ENCODE measurements at places on chromosomes 2 and 18.
A peak's percentile ranks its signal among the peaks of the same experiment; 100 is the strongest.

DNA sequence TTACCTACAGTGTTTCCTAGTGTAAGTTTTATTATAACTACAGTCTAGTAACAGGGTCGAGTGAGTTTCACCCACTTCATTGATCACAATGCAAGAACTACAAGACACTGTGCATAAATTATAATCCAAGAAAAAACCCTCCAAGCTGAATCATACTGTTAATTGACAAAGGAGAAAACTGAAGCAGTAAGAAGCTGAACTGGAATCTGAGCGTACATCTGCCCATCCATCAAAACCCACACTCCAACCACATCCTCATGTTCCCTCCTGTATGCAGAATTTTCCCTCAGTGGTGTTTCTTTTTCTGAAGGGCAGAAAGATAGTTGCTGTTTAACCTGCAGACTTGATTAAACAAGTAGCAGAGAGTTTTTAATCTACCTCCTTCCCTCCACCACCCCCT lies 49.5 kb upstream of the KIDINS220 start:
- H3K27me3 ChIP-seq = no peaks in the 10 kb centered on the region
- H3K4me3 ChIP-seq = no peak overlapping the region
- DNase-seq = no peak
- no peaks in the 10 kb centered on the region for H3K36me3 ChIP-seq

DNA sequence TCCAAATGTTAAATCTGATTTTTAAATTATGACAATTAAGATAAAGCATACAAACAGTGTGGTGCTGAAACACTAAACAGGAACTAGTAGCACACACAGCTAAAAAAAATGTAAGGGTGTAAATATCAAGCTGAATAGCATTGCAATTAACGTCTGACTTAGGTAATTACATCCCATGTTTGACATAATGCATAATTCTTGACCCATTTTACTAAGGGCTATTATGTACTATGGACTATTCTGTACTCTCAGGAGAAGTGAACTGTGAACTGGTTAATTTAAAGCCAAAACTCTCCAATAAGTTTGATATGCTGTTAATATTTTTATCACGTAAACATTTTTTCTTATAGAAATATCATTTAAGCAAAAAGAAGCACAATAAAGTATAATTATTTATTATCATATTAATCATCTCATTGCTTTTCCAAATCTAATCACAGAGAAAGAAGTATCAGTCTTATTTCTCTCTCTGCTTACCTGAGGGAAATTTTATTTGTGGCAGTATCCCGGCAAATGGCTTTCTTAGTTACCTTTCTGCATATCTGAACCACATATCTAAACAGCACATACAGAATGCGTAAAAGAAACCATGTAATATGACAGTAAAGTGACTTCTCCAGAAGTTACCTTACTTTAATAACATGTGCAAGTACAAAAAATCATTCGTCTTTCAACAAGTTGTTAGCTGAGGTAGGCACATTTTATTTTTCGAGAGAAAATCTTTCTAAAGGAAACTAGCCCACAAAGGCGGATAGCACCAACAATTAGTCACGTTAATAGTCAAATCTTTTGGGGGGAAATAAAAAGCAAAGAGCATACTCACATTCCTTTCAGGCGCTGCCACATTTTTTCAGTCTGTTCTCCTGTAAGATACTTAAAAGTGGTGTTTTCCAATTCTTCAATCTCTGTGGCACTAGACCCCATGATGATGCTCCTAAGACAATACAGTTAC lies 94.9 kb upstream of the PDE1A start:
- H3K27ac ChIP-seq = no peak overlapping the region
- no peaks in the 10 kb centered on the region for H3K4me1 ChIP-seq
- H3K27me3 ChIP-seq = peaks cover 4% of the 10 kb centered on the region
- H3K4me3 ChIP-seq = no peak overlapping the region
- DNase-seq = no peak

DNA sequence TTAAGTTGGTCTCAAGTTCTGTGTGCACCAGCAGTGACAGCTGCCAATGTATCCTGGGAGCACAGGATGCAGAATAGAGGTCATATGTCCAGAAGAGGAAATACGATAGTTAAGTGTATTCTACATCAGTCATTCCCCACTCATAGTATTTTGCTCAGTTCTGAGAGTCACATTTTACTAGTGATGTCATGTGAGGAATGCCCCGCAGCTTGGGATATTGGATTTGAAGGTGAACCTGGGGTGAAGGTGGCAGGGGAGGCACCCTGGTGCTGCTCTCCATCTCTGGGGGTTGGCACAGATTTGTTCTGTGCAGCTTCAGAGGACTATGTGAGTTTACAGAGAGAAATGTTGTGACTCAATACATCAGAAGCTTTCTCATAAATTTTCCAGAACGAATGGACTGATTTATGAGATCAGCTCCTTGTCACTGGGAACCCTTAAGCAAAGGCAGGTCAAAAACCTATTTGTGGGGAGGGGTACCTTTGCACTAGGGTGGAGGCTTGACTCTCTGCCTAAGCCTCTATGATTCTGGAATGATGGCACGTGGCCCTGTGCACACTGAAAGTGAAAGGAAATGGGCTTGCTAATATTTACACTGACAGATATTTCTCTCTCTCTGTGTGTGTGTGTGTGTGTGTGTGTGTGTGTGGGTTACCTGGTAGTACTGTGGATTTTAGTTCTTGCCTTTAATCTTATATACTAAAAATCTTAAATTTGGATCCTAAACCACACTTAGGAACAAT lies 95.9 kb downstream of the NEB start:
- peak overlapping the region; percentile 84 for H3K27ac ChIP-seq
- no peak for DNase-seq
- H3K27me3 ChIP-seq = no peaks in the 10 kb centered on the region
- peaks cover 14% of the 10 kb centered on the region for H3K4me1 ChIP-seq
- peaks cover 5% of the 10 kb centered on the region for H3K36me3 ChIP-seq

- H3K27me3 ChIP-seq = peaks cover 46% of the 10 kb centered on the region
- DNase-seq = no peak
- peaks cover 8% of the 10 kb centered on the region for H3K4me1 ChIP-seq
- H3K27ac ChIP-seq = no peak overlapping the region
- no peak overlapping the region for H3K4me3 ChIP-seq
These were observed 40.5 kb upstream of the POLE4 start for GRCh38 chr2:74917702-74918619.

DNA sequence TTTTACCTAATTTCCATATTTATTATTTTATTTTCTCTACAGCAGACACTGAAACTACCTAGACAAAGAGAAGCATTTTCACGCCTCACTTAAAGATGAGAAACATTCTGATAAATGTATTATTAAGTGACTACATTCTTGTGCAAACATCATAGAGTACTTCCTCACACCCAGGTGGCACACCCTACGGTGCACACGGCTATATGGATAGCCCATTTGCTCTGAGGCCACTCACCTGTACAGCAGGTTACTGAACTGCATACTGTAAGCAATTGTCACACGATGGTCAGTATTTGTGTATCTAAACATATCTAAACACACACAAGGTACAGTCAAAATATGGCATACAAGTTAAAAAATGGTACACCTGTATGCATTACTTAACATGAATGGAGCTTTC lies 481.4 kb downstream of the CMPK2 start:
- H3K36me3 ChIP-seq = no peaks in the 10 kb centered on the region
- no peaks in the 10 kb centered on the region for H3K4me1 ChIP-seq
- H3K4me3 ChIP-seq = no peak overlapping the region
- no peak overlapping the region for H3K27ac ChIP-seq

DNA sequence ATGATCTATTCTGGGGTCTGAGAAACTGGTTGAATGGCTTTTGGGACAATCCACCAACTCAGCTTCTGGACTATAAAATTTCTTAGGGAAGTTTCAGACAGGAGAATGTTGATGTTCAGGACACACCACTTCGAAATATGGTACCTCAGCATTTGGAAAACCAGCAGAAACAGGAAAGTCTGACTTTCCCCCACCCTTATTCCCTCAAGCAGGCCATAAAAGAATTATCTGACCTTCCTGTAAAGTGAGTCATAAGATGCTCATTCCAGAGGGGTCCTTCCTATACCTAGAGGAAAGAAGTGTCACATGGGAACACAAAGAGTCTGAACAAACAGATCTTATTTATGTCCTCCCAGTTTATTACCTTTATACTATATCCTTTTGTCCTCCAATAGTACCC lies 415.0 kb downstream of the CPS1 start:
- H3K36me3 ChIP-seq = no peaks in the 10 kb centered on the region
- H3K27me3 ChIP-seq = no peaks in the 10 kb centered on the region
- DNase-seq = no peak
- no peak overlapping the region for H3K4me3 ChIP-seq

GRCh38 chr2:174326161-174327020 lies 8.4 kb upstream of the SP9 start:
- peak overlapping the region; percentile 86 for H3K4me3 ChIP-seq
- H3K36me3 ChIP-seq = peaks cover 1% of the 10 kb centered on the region
- H3K27ac ChIP-seq = peak overlapping the region; percentile 31

DNA sequence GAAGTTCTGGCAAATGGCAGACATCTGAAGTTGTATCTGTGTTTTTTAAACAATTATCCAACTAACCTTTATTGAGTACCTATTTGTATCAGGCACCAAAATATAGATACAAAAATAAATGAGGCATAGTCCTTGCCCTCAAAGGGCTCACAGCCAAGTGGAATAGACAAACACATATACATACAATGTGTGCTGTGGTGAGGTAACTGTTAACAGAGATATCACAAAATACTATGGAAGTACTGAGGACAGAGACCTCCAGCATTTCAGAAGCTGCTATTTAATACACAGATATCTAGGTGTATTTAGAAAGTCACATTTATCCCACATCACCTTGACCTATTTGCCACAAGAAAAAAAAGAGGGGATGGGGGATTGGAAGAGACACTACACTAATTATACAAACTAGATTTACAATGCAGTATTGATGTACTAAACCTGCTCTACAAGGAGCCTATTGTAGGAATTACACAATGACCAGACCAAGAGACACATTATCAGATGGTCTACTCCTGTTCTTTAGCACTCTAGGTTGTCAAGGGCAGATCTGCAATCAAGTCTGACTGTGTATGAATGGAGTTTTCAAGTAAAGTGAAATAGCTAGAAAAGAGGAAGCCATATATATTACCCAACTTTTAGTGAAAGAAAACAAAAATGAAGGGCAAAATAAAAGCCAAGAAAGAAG lies 62.2 kb downstream of the SPIRE1 start:
- H3K27ac ChIP-seq = no peak overlapping the region
- no peak for DNase-seq
- no peaks in the 10 kb centered on the region for H3K27me3 ChIP-seq
- peaks cover 4% of the 10 kb centered on the region for H3K4me1 ChIP-seq
- H3K36me3 ChIP-seq = no peaks in the 10 kb centered on the region

GRCh38 chr18:22185273-22185672 lies 15.9 kb downstream of the GATA6 start:
- no peaks in the 10 kb centered on the region for H3K4me1 ChIP-seq
- H3K4me3 ChIP-seq = no peak overlapping the region
- H3K27ac ChIP-seq = no peak overlapping the region
- DNase-seq = no peak
- peaks cover 17% of the 10 kb centered on the region for H3K27me3 ChIP-seq
- H3K36me3 ChIP-seq = no peaks in the 10 kb centered on the region

DNA sequence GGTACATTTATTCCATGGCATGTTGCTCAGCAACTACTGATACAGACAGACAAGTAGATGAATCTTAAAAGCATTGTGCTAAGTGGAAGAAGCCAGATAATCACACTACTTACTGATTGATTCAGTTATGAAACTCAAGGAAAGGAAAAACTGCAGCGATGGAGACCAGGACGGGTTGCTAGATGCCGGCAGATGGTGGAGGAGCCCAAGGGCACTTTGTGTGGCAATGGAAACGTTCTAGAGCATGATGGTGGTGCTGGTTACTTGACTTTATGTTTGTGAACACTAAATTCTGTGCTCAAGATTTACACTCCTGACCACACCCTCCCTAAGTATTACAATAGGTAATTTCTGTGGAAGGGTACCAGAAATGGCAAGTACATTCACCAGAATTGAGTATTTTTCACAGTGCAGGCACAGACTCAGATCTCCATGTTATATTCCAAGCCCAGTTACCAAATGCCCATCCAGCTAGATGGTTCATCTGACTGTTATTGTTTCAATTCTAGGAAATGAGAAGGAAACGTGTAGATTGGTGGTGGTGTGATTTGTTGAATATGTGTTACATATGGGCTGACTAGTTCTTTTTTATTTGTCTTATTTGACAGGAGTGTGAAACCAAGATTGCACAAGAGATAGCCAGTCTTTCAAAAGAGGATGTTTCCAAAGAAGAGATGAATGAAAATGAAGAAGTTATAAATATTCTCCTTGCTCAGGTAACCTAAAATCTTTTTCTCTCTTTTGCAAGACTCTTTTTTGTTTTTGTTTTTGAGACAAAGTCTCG lies 55.1 kb downstream of the RALBP1 start:
- H3K4me1 ChIP-seq = no peaks in the 10 kb centered on the region
- H3K36me3 ChIP-seq = peaks cover 64% of the 10 kb centered on the region
- no peaks in the 10 kb centered on the region for H3K27me3 ChIP-seq
- H3K27ac ChIP-seq = no peak overlapping the region
- DNase-seq = no peak

GRCh38 chr2:7987992-7988391 lies 693.9 kb upstream of the ID2 start:
- no peak overlapping the region for H3K4me3 ChIP-seq
- H3K36me3 ChIP-seq = no peaks in the 10 kb centered on the region
- H3K27me3 ChIP-seq = peaks cover 7% of the 10 kb centered on the region
- peaks cover 6% of the 10 kb centered on the region for H3K4me1 ChIP-seq
- no peak for DNase-seq
- H3K27ac ChIP-seq = no peak overlapping the region

DNA sequence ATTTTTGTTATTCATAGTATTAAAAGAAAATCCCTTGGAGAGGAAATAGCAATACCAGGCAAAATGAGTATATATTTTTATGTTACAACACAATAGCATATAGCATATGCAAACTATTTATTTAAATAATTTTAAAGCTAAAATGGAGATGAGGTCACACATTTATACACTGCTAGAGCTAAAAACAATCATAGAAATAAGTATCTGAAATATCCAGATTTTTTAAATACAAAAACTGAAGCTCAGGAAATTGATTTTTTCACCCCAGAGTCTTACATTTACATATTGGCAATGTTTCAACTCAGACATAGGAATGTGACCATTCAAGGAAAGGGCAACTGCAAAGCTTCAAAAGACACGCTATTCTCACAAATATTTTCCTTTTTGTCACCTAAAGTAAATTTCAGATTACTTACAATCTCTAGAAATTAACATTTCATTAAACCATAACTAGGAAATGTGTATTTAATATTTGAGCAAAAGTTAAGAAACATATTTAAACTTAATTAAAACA lies 8.9 kb downstream of the TFPI start:
- H3K27ac ChIP-seq = no peak overlapping the region
- no peaks in the 10 kb centered on the region for H3K36me3 ChIP-seq
- no peak for DNase-seq
- no peaks in the 10 kb centered on the region for H3K4me1 ChIP-seq
- H3K4me3 ChIP-seq = no peak overlapping the region
- H3K27me3 ChIP-seq = no peaks in the 10 kb centered on the region

GRCh38 chr2:23627236-23628009 lies 242.4 kb downstream of the KLHL29 start:
- H3K36me3 ChIP-seq = no peaks in the 10 kb centered on the region
- no peak for DNase-seq
- peaks cover 11% of the 10 kb centered on the region for H3K27me3 ChIP-seq
- H3K4me3 ChIP-seq = no peak overlapping the region
- no peak overlapping the region for H3K27ac ChIP-seq
- H3K4me1 ChIP-seq = no peaks in the 10 kb centered on the region
